SK-N-DZ (cell line): ENCODE measurements at places on chromosomes 7 and 10.

DNA sequence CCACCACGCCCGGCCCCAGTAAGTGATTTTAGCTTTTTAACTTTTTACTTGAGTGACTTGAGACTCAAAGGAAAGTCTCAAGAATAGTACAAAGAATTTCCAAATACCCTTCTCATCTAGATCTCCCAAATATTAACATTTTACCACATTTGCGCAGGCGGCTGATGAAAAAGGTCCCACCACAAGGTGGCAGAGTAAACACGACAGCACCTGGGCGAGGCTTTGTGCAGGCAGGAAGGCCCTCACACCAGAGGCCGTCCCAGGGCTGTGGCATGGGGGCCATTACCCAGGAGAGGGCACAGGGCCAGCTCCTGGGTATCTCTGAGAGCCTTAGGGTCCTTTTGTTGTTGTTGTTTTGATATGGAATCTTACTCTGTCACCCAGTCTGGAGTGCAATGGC, 50.0 kb upstream of the WIPI2 start:
- DNase-seq = peak; percentile 45

DNA sequence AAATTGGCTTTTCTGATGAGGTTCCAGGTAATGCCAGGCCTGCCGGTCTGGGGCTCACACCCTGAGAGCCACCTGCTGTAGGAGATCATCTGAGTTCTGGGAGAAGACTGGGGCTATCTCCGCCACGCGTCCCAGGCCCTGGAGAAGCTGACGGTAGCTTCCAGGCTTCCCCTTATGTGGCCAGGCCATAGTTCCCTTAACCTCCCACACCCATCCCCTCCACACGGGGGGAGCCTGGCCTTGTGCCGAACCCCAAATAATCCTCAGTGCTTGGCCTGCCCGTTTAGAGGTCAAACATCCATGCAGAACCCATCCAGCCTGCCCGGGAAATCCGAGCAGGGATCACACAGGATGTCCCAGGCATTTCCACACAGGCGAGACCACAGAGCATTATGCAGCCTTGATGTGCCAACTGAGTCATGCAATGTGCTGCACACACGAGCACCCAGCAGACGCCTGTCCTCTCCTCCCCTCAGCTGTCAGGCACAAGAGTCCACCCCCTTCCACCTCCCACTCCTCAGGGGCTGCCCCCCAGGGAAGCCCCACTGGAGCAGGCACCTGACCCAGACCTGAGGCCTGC, 176.2 kb downstream of the PRKAG2 start:
- no peak for DNase-seq

- no peak for DNase-seq
Measured at GRCh38 chr10:14123139-14123538, 207.6 kb downstream of the FRMD4A start.

- DNase-seq = peak; percentile 13
Measured at GRCh38 chr7:104272767-104273384, 55.5 kb upstream of the LHFPL3 start.

DNA sequence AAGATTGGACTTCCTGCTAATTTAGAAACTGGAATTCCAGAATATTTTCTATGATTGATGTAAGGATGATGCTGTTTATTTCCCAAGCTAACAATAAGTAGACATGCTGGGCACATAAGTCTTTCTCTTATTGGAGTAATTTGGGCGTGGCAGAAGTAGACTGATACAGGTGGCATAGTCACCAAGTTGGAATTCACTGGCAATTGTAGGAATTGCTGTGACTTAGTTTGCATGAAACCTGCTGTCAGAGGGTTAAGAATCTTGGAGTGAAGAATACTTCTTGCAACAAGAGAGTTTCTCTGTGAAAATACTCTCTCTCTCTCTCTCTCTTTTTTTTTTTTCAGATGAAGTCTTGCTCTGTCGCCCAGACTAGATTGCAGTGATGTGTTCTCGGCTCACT, 569.7 kb downstream of the REEP3 start:
- no peak for DNase-seq

DNA sequence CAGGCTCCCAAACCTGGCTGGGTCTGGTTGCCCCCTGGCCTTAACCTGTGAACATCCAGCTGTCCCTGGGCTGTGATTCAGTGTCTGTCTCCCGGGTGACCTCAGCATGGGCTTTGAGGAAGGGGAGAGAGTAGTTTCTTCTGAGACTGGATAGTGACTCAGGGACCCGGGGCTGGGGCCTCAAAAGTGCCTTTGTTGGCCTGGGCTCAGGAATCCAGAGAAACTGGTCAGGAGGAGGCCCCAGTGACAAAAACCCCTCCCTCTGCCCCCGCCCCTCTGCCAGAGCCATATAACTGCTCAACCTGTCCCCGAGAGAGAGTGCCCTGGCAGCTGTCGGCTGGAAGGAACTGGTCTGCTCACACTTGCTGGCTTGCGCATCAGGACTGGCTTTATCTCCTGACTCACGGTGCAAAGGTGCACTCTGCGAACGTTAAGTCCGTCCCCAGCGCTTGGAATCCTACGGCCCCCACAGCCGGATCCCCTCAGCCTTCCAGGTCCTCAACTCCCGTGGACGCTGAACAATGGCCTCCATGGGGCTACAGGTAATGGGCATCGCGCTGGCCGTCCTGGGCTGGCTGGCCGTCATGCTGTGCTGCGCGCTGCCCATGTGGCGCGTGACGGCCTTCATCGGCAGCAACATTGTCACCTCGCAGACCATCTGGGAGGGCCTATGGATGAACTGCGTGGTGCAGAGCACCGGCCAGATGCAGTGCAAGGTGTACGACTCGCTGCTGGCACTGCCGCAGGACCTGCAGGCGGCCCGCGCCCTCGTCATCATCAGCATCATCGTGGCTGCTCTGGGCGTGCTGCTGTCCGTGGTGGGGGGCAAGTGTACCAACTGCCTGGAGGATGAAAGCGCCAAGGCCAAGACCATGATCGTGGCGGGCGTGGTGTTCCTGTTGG, at the start of gene CLDN4:
Gene CLDN4, plus strand, starts transcription at position 316 of the 903 bp plus-strand sequence. Its CDS starts 206 bp downstream, at position 522.
- no peak for DNase-seq

GRCh38 chr10:77575271-77576006, 62.2 kb downstream of the KCNMA1 start:
- no peak for DNase-seq

DNA sequence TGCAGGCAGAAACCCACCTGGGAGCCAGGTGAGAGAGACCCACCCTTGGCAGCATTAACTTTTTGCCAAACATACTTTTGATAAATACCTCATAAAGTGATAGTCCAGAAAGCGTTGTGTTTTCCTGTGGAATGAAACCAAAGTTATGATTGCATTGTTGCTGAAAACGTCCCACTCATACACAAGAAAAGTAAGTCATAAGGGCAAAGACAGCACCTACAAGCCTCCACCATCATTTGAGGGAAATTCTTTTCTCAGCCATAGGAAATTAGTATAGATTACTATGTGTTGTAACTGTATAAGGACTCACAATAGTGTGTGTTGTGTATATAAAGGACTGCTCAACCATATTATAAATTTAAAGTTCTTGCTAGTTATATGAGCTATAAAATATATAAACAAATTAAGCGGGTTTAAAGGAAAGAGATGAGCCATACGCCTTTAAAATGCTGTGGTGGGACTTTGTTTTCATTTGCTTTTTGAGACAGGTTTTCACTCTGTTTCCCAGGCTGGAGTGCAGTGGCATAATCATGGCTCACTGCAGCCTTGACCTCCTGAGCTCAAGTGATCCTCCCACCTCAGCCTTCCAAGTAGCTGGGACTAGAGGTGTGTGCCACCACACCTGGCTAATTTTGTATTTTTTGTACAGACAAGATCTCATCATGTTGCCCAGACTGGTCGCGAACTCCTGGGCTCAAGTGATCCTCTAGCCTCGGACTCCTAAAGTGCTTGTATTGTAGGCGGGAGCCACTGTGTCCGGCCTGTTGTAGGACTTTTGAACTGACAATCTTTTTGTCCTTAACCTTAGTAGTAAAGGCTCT, 160.8 kb downstream of the PKD1L1 start:
- no peak for DNase-seq

GRCh38 chr7:102814025-102814471, 65.2 kb downstream of the FAM185A start:
- no peak for DNase-seq

GRCh38 chr10:103881416-103882284, 26.3 kb upstream of the SH3PXD2A start:
- peak; percentile 72 for DNase-seq

- DNase-seq = no peak
Measured at GRCh38 chr7:105212212-105212611, 176.5 kb downstream of the SRPK2 start.

DNA sequence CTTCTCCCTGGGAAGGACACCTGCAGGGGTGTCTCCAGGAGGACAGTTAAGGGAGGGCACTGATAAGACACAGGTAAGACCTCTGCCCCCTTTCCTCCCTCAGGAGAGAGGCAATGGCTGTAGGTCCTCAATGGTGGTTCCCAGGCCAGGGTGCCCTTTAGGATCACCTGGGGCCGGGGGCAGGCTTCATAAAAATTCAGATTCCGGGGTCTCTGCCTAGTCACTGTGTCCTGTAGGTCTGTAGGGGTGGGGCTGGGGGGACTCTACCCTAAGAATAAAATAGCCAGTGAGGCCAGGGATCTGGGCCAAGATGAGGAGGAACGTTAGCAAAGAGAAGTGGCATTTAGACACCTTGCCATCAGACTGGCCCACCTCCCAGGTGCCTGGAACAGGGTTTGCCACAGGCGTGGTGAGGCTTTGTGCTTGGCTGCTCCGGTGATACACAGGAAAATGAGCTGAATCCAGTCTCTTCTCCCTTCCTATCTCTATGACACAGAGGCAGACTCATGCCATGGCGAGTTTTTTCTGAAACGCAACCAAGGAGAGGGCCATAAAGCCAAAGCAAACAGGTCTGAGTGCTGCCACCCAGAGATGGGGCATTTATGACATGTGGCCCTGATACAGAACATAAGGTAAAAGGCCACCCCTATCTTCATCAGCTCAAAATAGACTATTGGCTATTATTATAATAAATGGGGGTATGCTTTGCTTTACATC, 52.6 kb downstream of the SH3PXD2A start:
- no peak for DNase-seq

DNA sequence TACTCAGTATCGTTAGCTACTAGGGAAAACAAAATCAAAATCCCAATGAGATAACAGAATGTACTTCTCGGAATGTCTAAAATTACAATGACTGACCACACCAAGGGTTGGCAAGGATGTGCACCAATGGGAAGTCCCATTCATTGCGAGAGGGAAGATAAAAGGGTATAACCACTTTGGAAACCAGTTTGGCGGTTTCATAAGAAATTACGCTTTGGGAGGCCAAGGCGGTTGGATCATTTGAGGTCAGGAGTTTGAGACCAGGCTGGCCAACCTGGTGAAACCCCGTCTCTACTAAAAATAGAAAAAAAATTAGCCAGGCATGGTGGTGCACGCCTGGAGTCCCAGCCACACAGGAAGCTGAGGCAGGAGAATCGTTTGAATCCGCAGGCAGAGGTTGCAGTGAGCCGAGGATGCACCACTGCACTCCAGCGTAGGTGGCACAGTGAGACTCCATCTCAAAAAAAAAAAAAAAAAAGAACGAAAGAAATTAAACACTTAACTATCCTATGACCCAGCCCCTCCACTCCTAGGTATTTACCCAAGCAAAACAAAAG, 7.6 kb downstream of the HACD1 start:
- no peak for DNase-seq

DNA sequence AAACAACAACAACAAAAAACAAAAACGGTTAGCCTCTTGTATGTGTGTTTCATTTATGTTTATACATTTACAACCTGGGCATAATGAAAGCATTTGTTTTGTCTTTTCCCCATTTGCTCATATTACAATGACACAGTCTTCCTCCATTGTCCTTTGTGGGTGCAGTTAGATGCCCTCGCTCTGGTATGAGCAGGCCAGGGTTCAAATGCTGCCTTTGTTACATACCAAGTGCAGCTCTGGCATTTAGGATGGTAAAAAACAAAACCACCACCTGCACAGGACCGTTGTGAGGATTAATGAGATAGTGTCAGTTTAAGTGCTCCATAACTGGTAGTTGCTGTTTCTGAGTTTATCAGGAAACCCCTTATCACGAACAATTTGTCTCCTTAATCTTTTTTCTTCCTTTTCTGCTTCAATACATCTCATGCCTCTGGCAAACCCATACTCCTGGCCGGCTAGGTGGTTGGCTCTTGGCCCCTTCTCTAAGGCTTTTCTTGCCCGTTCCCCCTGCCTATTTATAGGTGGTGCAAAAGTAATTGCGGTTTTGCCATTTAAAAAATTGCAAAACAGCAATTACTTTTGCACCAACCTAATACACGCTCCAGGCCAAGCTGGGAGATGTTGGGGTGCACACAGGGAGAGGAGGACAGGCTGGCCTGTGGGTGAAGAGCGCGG, 18.6 kb upstream of the TMEM225B start:
- no peak for DNase-seq

DNA sequence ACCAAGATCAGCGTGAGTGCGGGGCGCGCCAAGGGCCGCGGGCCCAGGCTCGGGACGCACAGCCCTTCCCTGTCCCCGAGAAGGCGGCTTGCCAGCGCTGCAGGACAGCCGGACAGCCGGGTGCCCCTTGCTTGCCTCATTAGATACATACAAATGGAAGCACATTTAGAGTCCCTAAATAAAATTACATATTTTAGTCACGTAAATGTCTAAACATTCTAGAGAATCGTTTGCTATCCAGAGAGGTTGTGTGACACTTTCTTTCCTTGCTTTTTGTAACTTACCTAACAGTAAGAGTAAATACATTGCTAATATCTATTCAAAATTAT, 4.8 kb downstream of the VSTM2A start:
- DNase-seq = no peak

GRCh38 chr10:27743012-27743876, 2.4 kb downstream of the MKX start:
- DNase-seq = no peak

GRCh38 chr7:91912494-91912893, 28.2 kb upstream of the AKAP9 start:
- no peak for DNase-seq

GRCh38 chr10:88983939-88984338, 6.7 kb upstream of the FAS start:
- no peak for DNase-seq

DNA sequence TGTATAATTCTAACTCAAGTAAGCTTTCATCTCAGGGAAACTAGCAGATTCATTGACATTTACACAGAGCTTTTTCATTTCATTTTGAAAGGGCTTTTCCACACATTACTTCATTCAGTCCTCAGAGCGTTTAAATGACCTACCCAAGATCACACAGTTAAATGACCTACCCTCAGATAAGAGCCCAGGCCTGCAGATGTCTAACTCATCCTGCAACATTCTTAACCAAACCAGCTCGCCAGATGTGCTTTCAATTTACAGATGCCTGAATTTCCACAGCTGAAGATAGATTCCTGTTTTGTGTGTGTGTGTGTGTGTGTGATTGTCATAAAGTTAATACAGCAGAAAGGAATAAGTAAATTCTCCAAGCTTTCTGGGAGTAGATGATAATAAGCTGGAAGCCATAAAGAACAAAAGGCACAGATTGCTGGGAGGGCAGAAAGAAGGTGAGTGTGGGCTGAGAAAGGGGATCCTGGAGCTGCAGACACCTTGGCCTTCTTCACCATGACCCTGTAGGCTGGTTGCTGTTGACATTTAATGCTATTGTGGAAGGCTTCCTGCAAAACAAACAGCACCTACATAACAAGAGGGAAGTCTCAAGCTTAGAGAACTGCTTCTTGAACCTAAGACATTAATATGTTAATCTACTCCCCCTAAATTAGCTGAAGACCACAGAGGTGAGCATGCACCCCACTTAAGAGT, 489.7 kb upstream of the CELF2 start:
- no peak for DNase-seq
